Activated CD4-positive, alpha-beta T cell treated with anti-CD3 and anti-CD28 coated beads for 48 hours (primary cell): ENCODE measurements at places on chromosomes 5 and 9.
A peak's percentile ranks its signal among the peaks of the same experiment; 100 is the strongest.

DNA sequence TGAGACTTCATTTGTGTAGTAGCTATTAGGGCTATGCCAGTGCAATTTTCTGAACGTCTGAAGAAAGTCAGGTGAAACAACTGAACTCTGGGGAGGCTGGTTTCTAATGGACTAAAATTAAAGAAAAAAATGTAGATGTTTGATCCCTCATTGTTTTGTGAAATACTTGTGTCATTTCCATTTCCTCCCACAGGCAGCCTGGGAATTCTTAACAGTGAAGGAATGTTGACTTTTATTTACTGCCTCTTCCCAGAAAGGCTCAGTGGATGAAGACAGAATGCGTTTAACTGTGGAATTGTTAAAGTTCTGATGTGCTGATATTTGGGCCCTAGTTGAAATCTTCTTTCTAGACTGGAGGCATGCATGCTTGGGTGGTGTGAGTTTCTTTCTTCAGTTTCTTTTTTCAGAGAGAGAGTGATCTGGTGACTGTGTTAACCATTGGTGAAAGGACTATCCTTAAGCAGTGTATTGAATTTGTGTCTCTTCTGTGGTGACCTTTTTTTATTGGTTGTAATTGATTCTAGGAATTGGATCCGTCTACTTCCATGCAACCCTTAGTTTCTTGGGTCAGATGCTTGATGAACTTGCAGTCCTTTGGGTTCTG is 15.5 kb downstream of the ACER2 start:
- DNase-seq: no peak

GRCh38 chr9:34457266-34458012 is 931 bp downstream of the FAM219A start:
- peak; percentile 28 for DNase-seq

DNA sequence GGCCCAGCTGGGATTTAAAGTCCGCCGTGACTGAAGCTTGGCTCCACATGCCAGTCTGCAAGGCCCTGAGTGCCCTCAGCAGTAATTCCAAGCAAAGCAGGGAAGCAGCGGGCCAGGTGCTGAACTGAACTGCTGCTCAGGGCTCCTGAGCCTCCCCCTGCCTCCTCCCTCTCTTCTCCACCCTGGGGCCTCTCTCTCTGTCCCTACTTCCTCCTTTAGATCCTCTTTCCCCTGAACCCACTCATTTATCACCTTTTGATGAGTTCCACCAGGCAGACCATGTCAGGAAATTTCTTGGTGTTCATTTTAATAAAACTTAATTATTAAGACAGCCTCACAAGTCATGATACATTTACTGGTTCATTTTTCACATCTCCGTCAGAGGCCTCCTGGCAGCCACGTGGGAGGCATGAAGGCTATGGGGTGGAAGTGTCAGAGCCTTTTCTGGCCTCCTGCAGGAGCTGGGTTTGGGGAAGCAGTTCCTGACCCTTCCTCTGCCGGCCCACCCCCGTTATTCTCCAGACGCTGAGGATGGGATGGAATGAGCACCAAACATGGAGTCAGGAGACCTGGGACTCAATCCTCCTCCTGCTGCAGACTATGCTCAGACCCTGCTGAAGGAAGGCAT is 32.2 kb upstream of the KCNIP1 start:
- DNase-seq: no peak

GRCh38 chr5:155434267-155434666 is 420.7 kb downstream of the KIF4B start:
- DNase-seq: no peak

DNA sequence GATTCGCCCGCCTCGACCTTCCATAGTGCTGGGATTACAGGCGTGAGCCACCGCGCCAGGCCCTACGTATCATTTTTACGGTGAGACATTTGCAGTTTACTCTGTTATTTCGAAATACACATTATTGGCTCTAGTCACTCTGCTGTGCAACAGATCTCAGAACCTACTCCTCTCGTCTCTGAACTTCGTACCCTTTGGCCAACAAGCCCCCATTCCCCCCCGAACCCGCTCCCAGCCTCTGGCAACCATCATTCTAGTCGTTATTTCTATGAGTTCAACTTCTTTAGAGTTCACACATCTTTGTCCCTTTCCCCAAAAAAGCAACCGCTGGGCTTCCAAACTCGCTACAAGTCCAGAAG is 735 bp downstream of the PTGR1 start:
- DNase-seq: peak; percentile 28

DNA sequence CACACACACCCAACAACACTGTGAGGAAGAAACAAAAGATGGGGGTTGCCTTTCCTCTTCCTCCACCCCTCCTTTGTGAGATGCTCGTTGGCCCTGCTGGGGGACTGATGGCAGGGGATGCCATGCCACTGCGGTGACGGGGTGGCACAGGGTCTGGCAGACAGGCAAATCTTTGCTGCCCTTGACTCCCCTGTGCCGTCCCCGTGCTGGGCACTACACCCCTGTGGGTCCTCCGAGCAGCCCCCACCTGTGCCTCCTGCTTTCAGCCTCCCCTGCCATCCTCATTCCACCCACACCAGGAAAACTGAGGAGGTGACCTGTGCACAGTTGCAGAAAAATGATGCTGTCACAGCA is 40.2 kb upstream of the IER5L start:
- DNase-seq: no peak

GRCh38 chr5:168159425-168159824 is 132.0 kb upstream of the WWC1 start:
- DNase-seq: no peak

DNA sequence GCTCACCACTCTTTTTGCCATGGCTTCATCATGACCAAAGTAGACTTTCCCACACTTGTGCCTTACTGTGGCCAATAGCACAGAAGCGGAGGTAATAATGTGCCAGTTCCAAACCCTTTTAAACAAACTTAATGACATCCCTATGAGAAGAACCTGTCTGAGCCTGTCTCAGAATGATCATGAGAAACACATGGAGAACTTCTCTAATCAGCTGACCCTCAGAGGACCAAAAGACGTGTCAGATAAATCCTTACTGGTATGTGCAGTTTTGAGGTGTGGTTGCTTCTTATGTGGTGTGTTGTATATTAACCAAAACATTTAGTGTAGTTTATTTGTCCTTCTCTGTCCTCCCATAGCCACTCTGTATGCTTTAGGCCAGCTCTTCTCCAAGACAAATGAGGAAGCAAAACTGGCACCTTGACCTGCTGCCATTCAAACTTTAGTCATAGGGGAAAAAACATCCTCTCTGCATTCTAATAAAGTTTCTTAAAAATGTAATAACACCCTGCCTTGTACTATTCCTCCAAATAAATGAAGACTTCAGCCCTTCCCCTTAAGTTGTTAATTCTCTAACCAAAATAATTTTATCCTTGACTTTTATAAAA is 168.9 kb downstream of the MUSK start:
- DNase-seq: no peak

GRCh38 chr5:168869615-168870227 is 290.6 kb upstream of the PANK3 start:
- DNase-seq: no peak

GRCh38 chr5:135391116-135391868 is 7.7 kb downstream of the MACROH2A1 start:
- DNase-seq: no peak

DNA sequence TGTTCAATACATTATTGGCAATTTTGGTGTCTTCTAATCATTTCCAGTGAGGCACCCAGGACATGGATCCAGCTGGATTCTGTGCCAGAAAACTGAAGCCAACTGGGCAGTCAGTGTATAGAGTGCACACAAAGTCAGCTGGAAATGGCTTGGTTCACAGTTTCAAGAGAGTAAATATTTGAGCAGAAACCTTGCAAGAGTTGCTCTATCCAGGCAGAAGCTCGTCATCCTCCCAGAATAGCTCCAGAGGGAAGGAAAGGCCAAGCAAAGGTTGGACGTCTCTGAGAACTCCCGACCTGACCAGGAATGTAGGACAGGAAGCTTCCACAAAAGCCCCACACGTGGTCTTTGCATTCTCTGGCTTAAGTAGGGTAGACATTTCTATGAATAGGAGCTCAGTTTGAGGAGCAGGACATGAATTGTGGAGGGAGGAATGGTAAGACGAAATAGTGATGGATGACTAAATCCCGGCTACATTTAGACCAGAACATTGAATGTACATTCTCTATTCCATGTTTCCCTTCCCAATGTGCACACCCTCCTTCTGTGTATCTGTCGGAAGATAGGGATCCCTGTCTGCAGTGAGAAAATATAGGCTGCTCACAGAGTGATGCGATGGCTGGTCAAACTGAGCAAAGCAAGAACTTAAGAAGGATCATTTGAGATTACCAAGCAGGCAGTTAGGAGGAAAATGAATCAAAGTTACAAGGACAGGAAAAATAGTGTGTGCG is 72.7 kb upstream of the FCN2 start:
- no peak for DNase-seq

DNA sequence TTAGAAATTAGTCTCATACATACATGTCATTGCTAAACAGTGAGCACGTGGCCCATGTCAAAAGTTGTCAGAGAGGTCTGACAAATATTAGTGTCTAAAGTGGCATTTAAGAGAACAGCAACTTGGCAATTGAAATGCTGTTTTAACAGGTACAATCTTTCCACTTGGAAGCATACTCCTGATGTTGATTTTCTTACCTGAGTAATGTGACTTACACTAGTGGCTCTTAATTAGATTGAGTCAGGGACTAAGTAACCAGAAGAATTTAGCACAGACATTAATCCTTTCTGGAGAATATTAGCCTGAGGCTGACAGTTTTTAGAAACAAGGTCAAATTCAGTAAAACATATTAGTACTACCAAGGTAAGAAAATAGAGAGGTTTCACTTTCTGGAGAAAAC is 357.0 kb upstream of the ZNF608 start:
- DNase-seq: no peak

DNA sequence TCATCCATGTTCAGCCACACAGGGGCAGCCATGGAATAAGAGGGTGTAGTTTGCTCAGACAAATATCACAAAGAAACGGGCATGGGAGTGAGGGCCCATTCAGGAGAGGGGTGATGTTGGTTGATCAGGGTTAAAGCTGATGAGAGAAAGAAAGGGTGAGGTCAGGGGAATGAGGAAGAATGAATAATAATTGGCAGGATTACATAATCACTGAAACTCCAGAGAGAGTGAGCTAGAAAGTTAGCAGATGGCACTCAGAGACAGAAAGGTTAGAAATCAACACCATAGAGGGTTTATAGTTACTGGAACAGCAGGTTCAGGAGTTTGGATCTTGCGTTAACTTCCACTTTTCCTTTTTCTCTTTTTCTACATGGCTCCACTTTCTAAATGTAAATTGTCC is 113.9 kb downstream of the TAF11L14 start:
- DNase-seq: no peak

DNA sequence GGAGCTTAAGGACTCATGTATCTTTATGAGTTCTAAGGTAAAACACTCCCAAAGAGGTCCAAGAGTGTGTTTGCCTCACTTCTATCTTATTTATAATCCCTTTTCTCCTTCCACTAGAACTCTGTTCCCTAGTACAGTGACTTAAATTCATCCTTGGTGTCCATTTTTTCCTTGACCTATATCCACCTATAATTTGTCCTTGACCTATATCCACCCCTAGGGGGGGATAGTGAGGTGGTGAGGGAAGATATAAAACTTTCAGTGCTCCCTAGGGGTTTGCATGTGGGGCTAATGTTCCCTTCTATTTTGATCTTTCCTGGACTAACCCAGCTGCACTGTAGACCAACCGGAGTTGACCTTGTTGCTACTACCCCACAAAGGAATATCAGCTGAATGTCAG is 83.5 kb upstream of the GNAQ start:
- no peak for DNase-seq

- no peak for DNase-seq
Measured at GRCh38 chr5:131613423-131613822, 21.6 kb downstream of the RAPGEF6 start.

DNA sequence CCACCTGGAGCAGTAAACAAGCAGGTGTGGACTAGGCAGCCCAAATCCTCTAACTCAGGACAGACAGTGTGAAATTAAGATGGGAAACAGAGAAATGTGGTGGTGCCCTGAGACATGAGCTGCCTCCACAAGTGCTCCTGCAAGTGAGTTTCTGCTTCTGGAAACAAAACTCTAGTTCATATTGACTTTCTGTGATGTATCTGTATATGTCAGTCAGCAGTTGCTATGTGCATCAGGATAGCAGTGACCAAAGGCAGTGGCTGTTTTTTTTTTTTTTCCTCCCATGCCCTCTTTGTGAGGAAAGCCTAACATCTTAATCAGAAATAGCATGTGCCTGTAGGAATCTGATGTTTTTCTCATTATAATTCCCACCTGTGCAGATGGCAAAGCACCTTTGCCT is 318.4 kb upstream of the SEMA6A start:
- no peak for DNase-seq

DNA sequence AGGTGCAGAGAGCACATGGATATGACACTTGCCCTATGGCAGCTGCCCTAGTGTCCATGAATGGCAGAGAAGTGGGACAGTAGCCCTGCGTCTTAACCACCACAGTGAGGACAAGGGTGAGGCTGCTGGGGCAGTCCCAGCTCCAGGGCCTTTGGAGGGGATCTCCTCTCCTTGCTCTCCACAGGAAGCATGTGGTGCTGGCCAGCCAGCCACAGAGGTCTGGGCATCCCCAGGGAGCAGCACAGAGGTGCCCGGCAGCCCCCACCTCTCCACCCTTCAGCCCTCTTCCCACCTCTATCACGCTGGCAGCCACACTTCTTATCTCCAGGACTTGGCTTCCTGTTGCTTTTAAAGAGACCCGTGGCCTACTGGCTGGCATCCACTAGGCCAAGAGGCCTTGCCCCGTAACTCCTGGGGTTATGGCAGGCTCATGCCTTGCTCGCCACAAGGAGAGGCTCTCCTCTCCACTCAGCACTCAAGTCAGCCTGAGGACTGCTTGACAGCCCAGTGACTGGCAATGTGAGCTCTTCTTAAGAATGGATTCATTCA is 21.9 kb downstream of the CSF2 start:
- DNase-seq: no peak

DNA sequence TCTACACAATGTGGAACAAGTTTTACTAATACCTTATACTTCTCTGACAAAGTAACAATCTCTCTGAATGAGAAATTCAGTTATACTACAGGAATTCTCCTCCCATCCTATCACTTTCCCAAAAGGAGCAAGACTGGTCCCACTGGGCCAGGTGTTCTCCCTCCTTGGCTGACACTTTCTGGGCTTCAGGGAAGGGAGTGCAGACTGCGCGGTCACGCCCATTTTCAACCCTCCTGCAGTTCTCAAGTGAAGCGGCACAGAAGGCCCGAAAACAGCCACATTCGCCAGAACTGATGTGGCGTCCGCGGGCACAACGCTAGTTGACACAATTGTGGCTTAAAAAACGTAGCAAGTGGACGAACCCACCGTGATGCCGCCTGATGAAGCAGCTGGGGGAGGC is 603 bp downstream of the SAXO1 start:
- no peak for DNase-seq

- no peak for DNase-seq
Measured at GRCh38 chr9:116868201-116868600, 181.1 kb downstream of the TRIM32 start.

GRCh38 chr9:83153030-83153429 is 90.1 kb upstream of the RASEF start:
- no peak for DNase-seq

DNA sequence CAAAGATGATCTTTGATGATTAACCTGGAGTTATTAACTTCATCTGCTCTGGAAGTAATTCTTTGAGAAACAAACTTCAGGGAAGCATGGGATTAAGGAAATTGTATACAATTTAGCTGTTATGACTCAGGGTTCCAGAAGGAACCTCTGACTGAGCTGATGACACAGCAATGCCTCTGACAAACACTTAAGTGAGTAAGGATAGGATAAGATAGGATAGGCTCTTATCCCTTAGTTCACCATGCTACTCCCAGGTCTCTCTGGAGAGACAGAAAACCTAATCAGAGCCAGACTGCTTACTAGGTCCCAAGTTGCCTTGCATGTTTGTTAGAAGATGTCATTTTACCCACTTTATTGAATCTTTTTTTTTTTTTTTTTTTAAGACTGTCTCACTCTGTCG is 12.6 kb upstream of the TMEM38B start:
- DNase-seq: no peak

GRCh38 chr9:125125523-125125922 is 17.8 kb downstream of the SCAI start:
- DNase-seq: no peak
